ENCODE measurements at places on chromosomes 6 and 20.

DNA sequence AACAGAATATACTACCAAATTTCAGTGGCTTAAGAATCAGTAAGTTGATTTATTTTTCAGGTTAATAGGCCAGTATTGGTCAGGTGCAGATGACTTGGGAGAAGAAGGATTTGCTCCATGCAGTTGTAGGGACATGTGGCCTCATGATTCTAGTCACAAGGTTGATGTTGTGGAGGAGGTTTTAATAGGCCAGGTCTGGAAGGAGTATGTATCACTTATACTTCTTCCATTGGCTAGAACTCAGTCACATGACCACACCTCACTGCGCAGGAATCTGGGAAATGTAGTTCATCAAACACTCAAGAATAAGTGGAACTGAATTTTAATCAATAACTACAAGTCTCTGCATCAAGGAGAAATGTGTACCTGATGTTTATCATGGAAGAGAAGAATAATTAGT, 281.5 kb upstream of the QKI start:
- DNase-seq = no peak

- no peak for DNase-seq
Measured at GRCh38 chr6:12656906-12657305, 59.7 kb upstream of the PHACTR1 start.

DNA sequence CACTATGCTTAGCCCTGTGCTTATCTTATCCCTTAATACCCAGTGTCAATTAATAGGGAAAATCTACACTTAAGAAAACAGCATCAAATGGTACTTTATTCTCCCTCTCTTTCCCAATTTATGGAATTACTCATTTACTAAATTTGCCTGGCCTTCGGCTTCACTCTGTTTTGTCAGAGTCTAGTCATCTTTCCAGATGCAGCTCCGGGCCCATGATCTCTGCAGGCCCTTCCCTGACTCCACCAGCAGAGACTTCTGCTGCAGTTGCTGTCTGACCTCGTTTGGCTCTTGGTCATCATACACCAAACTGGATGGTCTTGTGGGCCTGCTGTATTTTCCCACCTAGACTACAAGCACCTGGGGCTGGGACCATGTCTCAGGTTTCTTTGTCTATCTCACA, 27.4 kb downstream of the MRS2 start:
- DNase-seq = no peak

DNA sequence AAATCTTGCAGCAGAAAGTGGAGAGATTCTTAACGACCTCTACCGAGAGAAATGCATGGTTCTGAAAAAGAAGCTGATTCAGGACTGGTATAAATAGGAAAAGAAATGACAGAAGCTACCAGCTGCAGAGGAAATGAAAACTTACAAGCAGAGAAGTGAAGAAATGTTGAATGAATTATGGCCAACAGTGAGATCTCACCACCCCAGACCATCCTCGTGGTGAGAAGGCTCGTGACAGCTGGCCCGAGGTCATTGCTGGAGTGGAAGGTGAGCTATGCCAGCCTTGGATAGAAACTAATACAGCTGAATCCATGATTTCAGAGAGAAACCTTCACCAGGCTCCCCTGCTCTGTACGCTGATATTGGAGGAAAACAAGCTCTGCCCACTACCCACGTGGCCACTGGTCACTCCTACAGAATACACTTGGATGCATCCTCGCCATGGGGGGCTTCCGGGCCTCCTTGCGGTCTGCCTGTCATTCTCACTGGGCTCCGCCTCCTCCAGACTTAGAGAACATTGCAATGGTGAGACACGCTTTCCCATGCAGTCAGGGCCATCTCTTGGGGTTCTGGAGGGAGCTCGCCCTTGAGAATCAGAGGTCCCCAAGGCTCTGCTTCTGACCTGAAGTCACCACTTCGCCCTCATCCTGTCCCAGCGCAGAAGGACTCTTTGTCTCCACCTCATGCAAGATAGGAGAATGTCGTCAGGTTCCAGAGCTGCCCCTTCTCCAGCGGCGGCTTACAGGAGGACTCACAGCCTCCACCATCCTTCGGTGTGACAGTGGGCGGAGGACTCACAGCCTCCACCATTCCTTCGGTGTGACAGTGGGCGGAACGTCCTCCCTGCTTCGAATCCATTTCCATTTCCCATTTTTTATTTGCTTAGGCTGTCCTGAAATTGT, 10.6 kb upstream of the TUBB2B start:
- DNase-seq = peak; percentile 16

- no peak for DNase-seq
Measured at GRCh38 chr20:58697867-58698703, 5.5 kb downstream of the NPEPL1 start.

- DNase-seq = no peak
Measured at GRCh38 chr6:157718503-157719187, 104.4 kb upstream of the SNX9 start.

DNA sequence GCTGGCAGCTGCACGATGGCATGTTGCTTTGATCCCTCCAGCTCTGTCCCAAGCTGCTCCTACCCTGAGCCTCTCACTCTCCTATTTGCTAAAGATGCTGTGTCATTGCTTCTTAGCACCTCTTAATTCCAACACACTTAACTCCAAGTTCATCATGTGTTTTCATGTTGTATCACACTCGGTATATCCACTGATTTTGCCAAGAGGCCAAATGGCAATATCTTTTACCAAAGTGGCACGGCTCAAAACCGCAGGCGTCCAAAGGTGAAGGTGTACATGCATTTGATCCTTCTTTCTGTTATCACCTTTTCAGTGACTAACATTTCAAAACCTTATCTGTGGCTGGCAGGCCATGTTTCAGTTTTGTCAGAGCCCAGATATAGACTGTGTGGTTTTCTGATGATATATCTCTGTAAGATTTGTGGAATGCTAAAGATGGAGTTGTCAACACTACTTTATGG, 217.0 kb downstream of the TBX18 start:
- no peak for DNase-seq

DNA sequence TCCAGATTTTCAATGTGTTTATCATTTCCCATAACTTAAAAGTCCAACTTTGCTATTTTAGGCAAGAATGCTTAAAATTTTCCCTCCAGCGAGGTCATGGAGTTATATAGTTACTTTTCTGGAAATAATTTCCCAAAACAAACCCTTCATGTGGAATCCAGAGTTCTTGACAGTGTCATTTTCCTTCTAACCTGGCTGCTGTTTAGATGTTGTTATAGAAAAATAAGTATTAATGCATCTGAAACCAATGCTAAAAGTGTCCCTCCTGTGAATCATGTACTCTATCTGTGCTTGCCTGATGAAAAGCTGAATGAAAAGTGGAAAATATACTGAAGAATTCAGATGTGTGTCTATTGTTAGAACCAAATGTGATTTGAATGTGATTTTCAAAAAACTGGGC, 245.3 kb upstream of the HSF2 start:
- no peak for DNase-seq

GRCh38 chr6:14456941-14457340, 339.4 kb downstream of the CD83 start:
- no peak for DNase-seq
